ENCODE measurements at places on chromosomes 12 and 14. TPM values are rescaled to one million over a fixed set of nuclear protein-coding genes. Genes with fewer than 3 reads are reported as not detected.

- no peak for DNase-seq
These were observed 91.2 kb upstream of the PARP11 start for GRCh38 chr12:3964439-3964838.

- no peak for DNase-seq
These were observed 54.4 kb downstream of the IQSEC3 start for GRCh38 chr12:120951-121350.

- no peak for DNase-seq
These were observed 3.4 kb downstream of the PRIMA1 start for GRCh38 chr14:93784878-93785277.

- DNase-seq = no peak
These were observed 263.0 kb upstream of the E2F7 start for GRCh38 chr12:77328326-77328725.

- no peak for DNase-seq
These were observed 6.7 kb downstream of the TAS2R43 start for GRCh38 chr12:11085419-11085818.

DNA sequence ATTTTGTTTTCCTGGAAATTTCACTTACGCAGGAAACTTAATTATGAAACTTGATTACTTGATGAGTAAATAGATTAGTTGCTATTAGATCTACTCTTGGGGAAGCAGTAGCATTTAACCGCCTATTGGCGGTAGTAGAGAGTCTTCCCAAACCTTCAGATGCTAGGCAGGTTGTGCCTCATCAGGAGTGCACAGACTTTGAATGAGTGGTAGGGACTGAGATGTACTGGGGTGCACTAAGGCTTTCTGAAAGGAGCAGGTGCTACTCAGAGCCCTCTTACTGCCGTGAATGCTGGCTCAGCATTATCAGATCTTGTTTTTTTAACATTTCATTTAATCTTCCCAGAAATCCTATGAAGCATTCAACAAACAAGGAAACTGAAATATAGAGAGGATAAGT, 7.7 kb downstream of the GATC start:
- no peak for DNase-seq

GRCh38 chr12:131137009-131137835, 183.5 kb downstream of the ADGRD1 start:
- no peak for DNase-seq

The MIS18BP1 gene
- 9.4 TPM for total RNA-seq

GRCh38 chr14:99664058-99664936, 19.4 kb downstream of the HHIPL1 start:
- DNase-seq = no peak

The INF2 gene
- total RNA-seq = 131 TPM

The SYT1 gene
- 7.4 TPM for total RNA-seq

The TAS2R42 gene
- total RNA-seq = not detected

DNA sequence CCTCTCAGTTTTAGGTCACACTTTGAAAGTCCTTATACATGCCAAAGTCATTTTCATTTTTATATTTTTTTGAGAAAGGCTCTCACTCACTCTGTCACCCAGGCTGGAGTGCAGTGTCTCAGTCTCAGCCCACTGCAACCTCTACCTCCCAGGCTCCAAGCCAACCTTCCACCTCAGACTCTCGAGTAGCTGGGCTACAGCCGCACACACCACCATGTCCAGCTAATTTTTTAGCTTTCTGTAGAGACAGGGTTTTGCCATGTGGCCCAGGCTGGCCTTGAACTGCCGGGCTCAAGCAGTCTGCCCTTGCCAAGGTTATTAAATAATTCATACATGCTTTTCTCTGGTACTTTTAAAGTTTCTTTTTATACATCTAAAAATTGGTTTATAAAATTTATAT, 166.0 kb downstream of the ERC1 start:
- DNase-seq = no peak

DNA sequence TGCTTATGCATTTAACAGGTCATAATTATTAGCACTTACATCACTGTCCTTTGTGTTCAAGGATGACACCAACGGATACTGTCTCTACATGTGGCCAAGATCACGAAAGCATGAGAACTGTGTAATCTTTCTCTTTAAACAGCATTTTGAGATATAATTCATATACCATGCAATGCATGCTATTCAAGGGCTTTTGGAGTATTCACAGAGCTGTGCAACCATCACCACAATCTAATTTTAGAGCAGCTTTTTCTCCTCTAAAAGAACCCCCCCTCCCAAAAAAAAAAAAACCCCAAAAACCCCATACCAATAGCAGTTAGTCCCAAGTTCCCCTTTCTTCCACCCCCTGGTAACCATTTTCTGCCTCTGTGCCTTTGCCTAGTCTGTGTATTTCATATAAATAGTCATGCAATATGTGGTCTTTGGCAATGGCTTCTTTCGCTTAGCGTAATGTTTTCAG, 60.6 kb downstream of the SPRING1 start:
- no peak for DNase-seq

GRCh38 chr12:11663130-11663529, 13.7 kb downstream of the ETV6 start:
- no peak for DNase-seq

DNA sequence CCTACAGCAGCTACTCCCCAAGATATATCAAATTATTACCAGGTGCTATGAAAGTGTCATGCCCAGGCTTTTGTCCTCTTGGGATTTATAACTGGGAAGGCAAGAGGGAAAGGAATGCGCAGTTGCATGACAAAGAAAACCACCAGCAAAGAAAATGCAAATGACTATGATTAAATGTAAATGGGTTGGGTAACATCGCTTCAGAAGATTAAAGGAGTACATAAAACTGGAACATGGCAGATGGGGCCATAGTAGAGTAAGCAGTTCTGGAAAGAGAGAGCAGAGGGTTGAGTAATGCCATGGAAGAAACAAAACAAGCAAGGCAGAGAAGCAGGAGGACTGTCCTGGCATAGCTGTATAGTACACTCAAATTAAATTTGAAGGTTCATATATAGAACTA, 493.1 kb downstream of the NOVA1 start:
- no peak for DNase-seq

- no peak for DNase-seq
These were observed 664.7 kb downstream of the NRXN3 start for GRCh38 chr14:78834766-78835451.

GRCh38 chr14:64190974-64191502, 103.1 kb downstream of the ESR2 start:
- DNase-seq = no peak

DNA sequence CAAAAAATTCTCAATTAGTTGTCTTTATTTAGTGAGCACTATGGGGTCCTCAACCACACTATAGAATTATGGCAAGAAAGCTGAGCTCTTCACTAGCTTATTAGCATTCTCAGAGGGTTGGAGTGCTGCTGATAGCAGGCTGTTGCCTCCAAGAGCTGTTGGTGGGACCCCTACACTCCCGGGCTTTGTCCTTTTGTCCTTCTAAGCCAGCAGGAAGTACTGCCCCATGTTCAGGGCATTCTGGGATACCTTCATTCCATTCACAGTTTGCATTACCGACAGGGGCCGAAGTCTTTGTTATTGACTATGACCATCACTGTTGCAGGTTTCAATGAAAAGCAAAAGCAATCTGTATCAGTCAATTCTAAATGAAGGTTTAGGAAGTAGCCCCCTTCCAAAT, 89.5 kb upstream of the OTX2 start:
- no peak for DNase-seq

- DNase-seq = no peak
These were observed 14.0 kb upstream of the RACGAP1 start for GRCh38 chr12:50039151-50039835.

The RGS6 gene
- not detected for total RNA-seq

DNA sequence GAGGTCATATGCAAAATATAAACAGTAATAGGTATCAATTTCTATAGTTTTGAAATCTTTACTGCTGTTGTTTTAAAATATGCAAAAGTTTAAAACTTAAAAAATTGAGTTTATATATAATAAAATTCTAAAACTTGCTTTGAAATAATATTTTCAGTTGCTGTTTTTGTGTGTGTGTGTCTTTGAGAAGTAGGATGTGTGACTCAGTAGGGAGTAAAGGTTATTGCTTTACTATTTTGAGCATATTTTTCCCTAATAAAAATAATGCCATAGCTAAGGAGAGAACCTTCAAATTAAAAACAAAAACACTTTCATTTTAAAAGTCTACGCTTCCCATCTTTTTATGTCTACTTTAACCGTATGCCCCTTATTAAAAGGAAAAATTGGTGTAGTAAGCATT, 238.1 kb downstream of the FBXL14 start:
- DNase-seq = no peak

The TMEM30B gene
- total RNA-seq = 11.3 TPM

- DNase-seq = no peak
These were observed at the start of gene ACACB for GRCh38 chr12:109115758-109116610. Gene ACACB, plus strand, starts transcription at chr12:109116587. Its CDS starts 22,819 bp downstream, at chr12:109139406.

The ADCY6 gene
- total RNA-seq = 26.2 TPM

DNA sequence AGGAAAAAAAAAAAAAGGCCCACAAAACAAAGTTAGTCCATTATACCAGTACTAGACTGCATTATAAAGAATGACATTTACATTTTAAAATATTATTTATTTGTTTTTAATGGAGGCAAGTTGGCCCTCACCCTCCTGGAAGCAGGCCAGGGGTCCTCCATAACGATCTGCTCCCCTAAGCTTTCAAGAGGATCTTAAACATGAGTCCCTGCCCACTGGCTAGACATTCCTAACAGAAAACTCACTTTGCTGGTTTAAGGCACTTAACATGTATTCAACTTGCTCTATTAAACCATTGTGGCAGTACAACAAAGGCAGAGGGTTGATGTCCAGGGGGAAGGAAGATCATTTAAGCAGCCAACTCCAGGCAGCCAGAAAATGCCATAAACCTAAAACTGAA, 111.4 kb downstream of the STXBP6 start:
- DNase-seq = no peak

The MSI1 gene
- 3.6 TPM for total RNA-seq

The TSPAN8 gene
- total RNA-seq = 0.89 TPM

The RIMBP2 gene
- total RNA-seq = 0.82 TPM

The IL31 gene
- not detected for total RNA-seq

DNA sequence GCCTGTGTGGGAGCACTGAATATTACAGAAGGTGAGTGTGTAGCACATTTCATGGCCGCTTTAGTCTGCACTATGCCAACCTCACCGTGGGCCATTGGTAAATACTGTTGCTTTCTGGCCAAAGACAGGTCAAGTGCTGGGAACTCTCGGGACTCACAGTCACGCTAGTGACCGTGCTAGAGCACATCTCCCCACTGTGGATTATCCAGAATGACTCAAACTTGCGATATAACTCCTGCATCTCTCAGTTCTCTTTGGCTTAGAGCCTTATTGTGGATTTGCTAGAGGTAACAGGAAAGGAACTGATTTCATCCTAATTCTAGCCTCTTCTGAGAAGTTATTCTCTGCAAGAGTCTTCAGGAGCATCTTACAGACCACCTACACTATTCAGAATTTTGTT, 86.5 kb downstream of the DAD1 start:
- DNase-seq = no peak

The ANKS1B gene
- not detected for total RNA-seq

GRCh38 chr12:8605057-8605456, 7.6 kb downstream of the AICDA start:
- DNase-seq = no peak

GRCh38 chr12:6917491-6918231, 3.3 kb downstream of the ENO2 start:
- DNase-seq = no peak

DNA sequence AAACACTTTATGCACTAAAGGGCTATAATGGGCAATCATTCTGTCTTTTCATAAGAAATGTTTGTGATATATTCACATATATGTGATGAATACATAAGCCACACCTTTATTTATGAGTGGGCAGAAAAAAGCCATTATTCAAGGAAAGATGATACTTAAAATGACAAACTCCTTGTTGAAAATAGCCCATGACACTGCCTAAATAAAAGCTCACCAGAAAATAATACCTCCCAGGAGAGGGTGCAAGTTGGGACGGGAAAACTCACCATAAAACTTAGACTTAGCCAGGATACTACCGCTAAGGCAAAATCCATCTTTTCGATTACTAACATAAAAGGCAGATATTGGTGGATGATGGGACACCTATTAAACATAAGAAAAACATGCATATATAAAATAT, 35.8 kb upstream of the BBS10 start:
- DNase-seq = no peak

The LAG3 gene
- not detected for total RNA-seq

DNA sequence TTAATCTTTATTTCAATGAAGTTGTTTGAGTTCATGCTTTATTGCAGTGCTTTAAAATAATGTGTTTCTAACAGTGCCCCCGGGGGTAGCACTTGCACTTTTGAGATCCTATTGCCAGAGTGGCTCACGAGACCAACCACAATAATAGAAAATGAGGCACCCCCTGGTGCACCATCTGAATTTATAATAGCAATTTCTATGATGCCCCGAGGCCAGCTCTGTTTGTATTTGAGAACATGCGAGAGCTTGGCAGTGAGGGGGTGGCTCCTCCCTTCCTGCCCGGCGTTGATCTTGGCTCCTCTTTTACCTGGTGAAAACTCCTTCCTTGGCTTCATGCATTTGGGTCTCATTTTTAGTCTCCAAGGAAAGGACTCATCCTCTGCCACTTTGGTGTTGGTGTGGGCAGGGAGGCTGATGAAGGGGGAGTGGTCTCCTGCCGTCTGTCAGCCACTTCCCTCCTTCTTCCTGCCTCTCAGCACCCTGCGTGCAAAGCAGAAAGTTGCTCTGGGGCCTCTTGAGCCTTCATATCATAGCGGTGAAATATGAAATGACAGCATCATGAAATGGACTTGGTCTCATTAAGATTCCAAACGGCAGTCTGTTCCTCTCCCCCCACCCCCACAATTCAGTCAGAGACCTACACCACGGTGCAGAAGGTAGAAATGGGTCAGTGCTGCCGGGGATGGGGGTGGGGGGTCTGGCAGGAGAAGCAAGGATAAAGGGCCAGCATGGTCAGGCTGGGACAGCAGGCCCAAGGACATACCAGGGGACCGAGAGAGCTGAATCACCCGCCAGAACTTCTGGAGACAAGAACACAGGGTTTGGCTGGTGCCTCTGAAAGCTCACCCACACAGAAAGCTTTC, 17.7 kb upstream of the NRXN3 start:
- DNase-seq = no peak

DNA sequence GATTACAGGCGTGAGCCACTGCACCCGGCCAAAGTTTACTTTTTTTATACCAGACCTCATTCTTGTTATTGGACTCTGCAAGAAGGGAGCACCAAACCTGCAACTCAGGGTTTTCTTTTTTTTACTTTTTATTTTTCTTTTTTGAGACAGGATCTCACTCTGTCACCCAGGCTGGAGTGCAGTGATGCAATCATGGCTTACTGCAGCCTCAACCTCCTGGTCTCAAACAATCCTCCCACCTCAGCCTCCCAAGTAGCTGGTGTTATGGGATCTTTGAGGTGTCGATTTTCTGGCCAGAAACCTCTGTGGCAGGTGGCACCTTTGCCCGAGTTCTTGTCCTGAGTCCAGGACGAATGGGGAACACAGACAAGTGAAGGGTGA, 4.2 kb upstream of the PWP1 start:
- DNase-seq = no peak

- no peak for DNase-seq
These were observed 36.4 kb downstream of the MEG3 start for GRCh38 chr14:100862277-100862676.

- DNase-seq = no peak
These were observed 125.2 kb upstream of the FKBP4 start for GRCh38 chr12:2669560-2669959.

The LTA4H gene
- total RNA-seq = 73.1 TPM

- DNase-seq = no peak
These were observed 776 bp downstream of the BMP4 start for GRCh38 chr14:53955671-53956426.
